Esophagus muscularis mucosa (tissue), 4 donors: ENCODE measurements at places on chromosomes 16 and 17. TPM values are rescaled to one million over a fixed set of nuclear protein-coding genes. Genes with fewer than 3 reads are reported as not detected.
A peak's percentile ranks its signal among the peaks of the same experiment; 100 is the strongest.

DNA sequence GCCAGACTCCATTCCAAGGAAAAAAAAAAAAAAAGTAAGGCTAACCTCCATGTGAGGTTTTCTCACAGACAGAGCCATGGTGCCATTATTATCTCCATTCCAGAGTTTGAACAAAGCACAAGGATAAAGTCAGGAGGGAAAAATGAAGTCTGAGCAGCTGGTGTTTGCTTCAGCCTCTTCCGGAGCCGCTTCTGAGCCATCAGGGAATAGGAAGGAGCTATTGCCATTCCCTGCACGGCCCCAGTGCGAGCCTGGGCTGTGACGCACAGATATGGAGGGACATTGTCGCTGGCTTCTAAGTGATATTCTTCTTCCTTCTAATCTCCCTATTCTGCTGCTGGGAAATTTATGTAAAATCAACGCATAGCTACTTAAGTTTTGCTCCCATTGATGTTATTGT lies 69.5 kb upstream of the PIRT start:
- DNase-seq: no peak

- no peak for DNase-seq
Observed at GRCh38 chr16:26770547-26770946, 296.2 kb upstream of the C16orf82 start.

DNA sequence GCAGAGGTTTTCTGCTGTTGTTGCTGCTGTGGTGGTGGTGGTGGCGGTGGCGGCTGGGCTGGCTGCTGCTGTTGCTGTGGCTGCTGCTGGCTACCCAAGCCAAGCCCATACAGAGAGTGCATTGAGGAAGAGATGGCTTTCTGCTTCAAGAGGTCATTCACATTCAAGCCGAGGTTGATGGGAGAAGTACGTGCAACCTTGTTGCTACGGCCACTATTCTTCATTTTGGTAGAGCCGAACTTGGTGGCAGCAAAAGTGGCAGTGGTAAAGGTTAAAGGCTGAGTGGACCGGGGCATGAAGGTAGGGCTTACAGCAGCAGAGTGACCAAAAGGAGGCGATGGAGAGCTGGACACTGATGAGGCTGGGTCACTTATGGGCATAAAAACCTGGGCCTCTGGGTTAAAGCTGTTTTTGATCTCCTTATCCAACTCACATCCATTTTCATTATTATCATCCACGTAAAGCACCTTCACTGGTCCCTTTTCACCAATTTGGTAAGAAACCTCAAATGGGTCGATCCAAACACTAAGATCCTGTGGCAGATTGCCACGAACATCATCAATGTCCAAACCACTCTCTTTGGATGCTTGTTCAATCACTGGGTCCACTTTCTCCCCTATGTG lies 2.8 kb downstream of the TOB1 start:
- peak; percentile 90 for DNase-seq

DNA sequence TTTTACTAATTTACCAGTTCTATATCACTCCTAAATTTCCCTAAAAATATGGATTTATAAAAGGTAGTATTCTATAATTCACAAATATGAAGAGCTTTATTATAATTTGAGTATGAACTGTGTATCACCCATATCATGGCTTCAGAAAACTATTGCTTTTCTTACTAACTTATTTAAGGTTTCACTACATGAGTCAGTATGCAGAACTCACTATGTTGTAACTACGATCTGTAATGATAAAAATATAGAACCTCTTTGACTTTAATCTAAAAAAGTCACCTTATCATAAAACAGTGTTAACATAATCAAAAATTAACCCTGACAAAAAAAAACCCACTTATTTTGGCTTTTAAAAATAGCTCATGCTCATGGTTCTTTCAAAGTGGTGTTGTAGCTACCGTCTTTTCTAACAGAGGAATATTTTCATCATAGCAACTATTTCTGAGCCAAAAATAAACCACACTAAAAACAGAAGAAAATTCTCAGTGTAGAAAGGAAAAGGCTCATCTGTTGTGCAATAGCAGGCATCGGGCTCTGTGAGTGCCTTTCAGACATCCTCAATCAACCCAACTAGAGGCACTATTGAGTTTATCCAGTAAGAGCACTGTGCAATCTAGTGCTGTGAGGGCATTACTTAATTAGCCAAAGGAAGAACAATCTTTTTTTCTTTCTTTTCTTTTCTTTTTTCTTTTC lies 42.1 kb downstream of the ITGAM start:
- no peak for DNase-seq

DNA sequence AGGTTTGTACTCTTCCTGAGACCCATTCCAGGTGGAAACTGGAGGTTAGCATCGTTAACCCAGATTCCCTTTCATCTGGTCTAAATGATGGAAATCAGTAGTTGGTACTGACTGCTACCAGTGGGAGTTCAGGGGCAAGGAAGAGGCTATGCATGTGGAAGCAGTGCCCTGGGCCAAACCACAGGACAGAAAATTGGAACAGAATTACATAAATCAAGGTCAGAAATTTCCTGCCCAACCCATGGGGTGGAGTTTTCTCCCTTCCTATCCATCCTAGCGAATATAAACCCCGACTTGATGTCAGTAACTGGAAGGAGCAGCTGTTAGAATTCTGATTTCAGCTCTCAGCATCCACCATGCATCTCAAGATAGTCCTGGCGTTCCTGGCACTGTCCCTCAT lies at the start of gene AOC2:
AOC2 (plus strand) TSS at position 310 of the 400 bp plus-strand sequence; CDS start at position 357, 47 bp downstream.
- DNase-seq: no peak

GRCh38 chr16:56848029-56848936 lies 16.7 kb upstream of the SLC12A3 start:
- DNase-seq: no peak

GRCh38 chr17:49287481-49287880 lies 56.9 kb upstream of the PHOSPHO1 start:
- DNase-seq: no peak

GRCh38 chr17:75241143-75241430 lies 20.3 kb downstream of the GGA3 start:
- DNase-seq: no peak

GRCh38 chr17:61803216-61803615 lies 60.1 kb downstream of the BRIP1 start:
- no peak for DNase-seq

DNA sequence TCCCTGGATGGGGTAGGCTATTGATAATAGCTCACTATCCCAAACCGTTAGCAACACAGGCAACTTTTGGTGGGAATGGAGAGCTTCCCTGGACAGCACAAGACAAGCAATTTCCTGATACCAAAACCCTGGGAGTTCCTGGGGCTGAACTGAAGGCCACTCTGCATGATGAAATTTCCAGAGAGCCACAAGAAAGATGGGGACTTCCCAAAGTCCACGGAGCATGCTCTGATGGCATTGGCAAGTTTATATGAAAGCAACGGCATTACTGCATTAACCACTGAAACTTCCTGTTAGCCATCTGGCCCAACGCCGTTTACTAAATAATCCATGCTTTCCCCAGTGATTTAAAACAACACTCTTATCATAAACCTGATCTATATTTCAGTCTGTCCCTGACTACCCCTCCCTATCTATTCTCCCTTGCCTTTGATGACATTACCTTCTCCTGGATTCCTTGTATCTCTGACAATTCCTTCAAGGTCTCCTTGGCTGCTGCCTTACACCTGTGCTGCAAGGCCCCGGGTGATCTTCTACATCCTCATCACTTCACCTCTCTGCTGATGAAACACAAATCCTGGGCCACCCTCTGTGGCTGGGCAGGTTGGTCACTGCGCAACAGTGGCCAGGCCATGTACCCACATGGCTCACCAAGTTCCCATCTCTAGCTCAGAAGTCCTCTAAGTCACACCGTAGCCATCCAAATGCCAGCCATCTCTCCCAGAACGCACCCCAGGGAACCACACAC lies 108.5 kb upstream of the RCVRN start:
- no peak for DNase-seq

GRCh38 chr16:50267151-50267631 lies 840 bp downstream of the ADCY7 start:
- no peak for DNase-seq

- no peak for DNase-seq
Observed at GRCh38 chr17:42025191-42025579, 5.3 kb downstream of the NKIRAS2 start.

GRCh38 chr16:88301886-88302285 lies 80.9 kb upstream of the ZNF469 start:
- no peak for DNase-seq

DNA sequence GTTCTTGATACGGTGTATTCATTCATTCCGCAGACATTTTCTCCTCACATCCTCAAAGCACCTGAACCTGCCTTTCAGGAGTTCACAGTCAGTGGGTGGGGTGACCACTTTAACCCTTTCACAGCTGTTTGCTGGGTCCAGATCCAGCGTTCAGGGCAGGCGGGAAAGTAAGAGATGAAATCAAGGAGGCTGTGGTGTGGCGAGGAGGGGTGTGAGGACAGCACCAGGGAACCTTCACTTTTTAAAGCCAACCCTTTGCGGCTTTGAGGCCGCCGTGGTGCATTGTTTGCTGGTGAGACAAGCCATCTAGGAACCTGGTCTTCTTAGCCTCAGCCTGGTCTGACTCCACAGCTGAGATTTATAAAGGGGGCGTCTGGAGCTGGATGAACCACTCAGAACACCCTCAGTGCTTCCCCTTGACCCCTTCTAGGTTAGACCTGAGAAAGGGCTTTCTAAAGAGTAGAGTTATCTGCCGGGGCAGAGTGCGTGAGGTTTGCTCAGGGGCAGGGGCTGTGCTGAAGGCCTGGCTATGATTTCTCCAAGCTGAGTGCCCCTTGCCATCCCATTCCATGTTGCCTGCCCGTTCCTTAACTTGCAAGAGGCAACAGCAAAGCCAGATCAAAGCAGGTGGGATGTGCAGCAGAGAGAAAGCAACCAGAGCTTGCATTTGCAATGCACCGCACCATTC lies 933 bp downstream of the CCR7 start:
- DNase-seq: peak; percentile 92

DNA sequence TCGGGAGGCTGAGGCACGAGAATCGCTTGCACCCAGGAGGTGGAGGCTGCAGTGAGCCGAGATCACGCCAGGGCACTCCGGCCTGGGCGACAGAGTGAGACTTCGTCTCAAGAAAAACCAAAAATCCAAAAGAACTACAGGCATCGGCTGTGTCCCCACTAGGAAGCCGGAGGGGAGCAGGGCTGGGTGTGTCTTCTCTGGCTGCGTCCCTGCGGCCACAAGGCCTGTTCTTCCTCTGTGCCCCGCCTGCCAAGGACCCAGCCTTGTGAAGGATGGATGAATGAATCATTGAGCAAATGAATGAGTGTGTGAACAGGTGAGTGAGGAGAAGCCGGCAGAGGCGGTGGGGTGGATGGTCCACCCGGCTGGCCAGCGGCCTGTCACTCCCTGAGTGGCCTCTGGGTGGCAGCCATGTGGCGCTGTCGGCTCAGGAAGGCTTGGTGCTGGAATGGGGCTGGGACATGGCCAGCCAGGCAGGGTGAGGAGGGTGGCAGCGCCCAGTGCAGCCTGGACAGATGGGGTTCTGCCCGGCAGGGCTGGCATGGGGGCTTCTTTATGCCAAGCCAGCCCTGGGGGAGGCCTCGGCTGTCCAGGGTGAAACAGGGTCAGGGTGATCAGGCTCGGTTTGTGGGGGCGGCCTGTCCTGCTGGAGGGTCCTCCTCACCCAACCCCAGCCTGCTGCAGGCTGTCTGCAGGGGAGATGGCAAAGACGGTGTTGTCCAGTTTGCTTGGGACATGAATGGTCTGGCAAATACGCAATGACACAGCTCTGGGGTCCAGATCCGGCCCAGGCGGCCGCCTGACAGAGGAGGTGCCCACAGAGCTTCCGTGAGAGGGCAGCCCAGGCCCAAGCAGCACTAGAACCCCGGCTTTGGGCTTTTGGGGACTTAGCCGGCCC lies 21.7 kb downstream of the SLC25A10 start:
- peak; percentile 94 for DNase-seq

GRCh38 chr16:66614161-66614802 lies 9.8 kb downstream of the CMTM3 start:
- DNase-seq: no peak

DNA sequence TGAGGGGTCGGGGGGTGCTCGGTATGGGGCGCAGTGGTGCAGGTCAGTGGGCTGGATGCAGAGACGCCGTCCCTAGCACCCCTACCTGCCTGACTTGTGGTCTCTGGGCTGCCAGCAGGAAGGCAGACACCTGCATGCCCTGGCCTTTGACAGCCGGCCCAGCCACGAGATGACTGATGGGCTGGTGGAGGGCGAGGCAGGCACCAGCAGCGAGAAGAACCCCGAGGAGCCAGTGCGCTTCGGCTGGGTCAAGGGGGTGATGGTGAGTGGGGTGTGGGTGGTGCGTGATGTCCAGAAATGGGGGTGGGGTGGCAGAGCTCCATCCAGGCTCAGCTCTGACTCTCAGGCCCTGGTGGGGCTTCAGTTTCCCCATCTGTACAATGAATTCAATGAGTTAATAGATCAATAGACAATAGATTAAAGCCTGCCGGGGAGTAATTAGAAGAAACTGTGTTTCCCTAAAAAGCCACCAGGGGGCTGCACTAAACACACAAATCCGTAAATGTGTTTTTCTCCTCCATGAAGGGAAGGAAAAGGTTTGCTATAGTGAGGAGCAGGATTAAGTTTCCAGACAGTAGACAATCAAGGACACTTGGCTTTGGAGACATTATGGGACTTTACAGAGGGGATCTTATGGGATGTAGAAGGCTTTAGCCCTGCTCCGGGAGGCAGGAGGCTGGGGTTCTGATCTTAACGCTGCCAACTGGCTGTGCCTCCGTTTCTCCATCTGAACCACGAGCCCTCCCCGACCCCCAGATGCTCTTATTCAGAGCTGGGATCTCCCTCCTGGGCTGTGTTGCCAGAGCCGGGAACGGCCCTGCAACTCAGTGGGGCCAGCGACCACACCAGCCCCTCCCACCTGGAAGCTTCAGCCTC lies 2.2 kb downstream of the SLC12A3 start:
- DNase-seq: no peak

DNA sequence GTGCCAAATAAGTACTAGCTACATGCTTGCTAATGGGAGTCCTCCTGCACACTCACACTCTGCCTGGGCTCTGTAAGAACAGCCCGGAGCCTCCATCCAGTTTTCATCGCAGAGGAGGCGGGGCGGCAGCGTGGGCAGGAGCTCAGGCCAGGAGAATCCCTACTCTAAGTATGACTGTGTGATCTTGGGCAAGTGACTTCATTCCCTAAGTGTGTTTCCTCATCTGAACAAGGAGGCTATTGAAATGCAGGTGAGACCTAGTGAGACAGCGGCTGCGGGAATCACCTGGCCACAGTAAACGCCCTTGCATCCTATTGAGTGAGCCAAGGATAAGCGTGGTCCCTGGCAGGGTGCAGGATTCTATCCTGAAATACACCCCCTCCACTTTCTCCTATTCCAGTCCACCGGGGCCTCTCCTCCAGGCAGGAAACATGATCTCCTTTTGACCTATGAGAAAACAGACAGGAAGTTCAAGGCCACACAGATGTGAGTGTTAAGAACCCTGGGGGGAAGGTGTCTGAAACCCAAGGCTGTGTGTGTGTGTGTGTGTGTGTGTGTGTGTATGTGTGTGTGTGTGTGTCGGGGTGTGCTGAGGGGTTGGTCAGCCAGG lies 5.2 kb upstream of the RAI1 start:
- no peak for DNase-seq

The ODAD4 gene
- 0.91 TPM for total RNA-seq

The GPR142 gene
- 0.83 TPM for total RNA-seq

The ACE gene
- total RNA-seq: 4.0 TPM

The FBXO39 gene
- total RNA-seq: not detected

The LITAFD gene
- total RNA-seq: not detected

The TEX19 gene
- not detected for total RNA-seq

The PMP22 gene
- 228 TPM for total RNA-seq

The ZPBP2 gene
- not detected for total RNA-seq

The MRPL12 gene
- total RNA-seq: 38.2 TPM

The RCVRN gene
- 0.52 TPM for total RNA-seq
